Type B pancreatic cell (in vitro differentiated cells): ENCODE measurements at places on chromosomes 7 and 10.
A peak's percentile ranks its signal among the peaks of the same experiment; 100 is the strongest.

DNA sequence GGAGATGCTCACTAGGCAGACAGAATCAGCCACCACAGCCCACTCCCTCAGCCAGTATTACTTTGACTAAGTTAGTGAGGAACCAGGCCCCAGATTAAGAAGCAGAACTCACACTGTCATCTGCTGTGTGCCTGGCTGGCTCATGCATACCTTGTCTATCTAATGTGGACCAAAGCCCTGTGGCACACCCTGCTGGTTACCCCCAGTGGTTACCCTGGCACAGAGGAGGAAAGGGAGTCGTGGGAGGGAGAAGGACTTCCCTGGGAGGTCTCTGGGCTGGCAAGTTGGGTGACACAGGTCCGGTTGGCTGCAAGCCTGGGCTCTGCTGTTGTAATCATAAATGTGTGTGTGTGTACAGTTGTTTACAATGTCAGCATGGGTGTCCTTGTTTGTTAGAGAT, 7.5 kb upstream of the SH2D4B start:
- DNase-seq, result no peak

GRCh38 chr10:23294638-23295247, 49.9 kb downstream of the C10orf67 start:
- no peak for DNase-seq

DNA sequence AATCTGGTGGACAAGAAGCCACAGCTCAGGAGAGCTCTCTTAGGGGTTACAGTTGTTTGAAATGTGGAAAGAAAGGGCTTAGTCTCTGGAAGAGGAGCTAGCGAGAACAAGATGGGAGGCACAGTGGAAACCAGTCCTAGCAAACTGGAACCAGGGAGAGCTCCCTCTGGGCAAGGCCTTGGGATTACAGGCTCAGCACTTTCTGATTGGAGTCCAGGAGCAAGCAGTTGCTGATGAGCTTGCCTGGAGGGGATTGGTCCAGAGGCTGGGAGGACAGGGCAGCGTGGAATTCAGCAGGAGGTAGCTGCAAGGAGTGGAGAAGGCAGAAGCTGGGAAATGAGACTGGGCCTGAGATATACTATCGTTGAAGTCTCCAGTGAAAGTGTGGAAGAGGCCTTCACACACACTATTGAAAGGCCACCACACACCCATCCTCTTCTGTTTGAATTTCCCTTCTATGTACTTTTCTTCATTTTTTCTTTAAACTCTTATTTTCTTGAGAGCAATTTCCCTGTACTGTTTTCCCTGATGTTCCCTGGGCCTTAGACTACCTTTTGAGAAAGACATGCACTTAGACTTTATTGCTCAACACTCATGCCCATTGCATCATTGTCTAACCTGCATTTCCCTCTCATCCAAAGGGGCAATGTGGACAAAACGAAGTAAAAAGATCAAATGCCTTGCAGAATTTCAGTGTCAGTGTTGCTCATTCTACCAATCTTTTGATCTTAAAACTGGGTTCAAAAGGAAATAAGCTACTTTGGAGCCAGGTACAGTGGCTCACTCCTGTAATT, 57.8 kb upstream of the LANCL2 start:
- no peak for DNase-seq

DNA sequence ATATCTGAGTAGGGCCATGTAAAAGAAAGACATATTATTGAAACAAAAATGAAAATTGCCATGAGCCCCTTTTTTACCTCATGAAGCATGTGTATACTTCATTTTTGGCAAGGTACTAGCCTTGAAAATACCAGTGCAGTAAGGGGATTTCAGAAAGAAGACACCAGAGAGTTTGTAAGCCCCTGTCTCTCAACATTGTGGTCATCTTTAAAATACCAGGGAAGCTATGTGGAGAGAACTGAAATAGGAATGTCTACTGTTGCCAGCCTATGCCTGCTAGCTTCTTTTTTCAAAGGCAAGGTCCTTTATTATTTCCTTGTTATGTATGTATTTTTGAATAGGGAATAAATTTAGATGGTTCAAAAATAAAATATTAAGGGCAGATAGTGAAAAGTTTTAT, 57.8 kb downstream of the CASD1 start:
- no peak for DNase-seq

- no peak for DNase-seq
These were observed 13.0 kb downstream of the ANTXRL start for GRCh38 chr10:46299536-46300369.

GRCh38 chr10:48604991-48605508, at the start of gene ARHGAP22:
ARHGAP22 (minus strand) TSS chr10:48605073; CDS start chr10:48604796, 277 bp downstream.
- DNase-seq, result peak; percentile 58

GRCh38 chr7:26187380-26188205, 13.0 kb downstream of the HNRNPA2B1 start:
- DNase-seq, result no peak

DNA sequence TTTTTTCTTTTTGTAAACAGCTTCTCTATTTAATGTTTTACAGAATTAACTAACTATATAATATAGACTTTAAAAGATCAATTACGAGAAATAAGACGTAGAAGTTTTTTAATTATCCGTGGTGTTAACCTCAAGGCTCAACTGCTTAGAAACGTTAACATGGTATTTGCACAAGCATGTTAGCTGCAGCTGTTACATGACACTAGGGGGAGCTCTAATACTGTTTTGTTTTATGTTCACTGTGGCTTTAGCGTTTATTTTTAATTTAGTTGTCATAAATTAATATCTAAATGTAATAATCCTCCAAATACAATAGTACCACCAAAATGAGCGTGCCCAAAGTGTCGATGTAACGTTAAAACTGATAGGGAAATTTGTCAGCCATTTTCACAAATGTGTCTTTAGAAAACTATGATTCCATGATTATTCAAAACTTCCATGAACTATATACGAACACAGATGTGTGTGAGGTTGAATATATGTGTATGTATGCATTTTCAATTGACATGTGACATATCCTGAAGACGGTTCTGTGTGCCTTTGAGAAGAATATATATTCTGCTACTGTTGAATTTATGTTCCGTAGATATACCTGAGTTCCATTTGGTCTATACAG, 828.8 kb upstream of the MBL2 start:
- DNase-seq, result no peak

GRCh38 chr10:77793831-77794230, 132.7 kb downstream of the DLG5 start:
- DNase-seq, result no peak
